Activated CD8-positive, alpha-beta memory T cell treated with anti-CD3 and anti-CD28 coated beads, Interleukin-2, amount 10 ng/mL, durations not matched to agents 7 days and 5 days (primary cell): ENCODE measurements at places on chromosomes 6 and 20. TPM values are rescaled to one million over a fixed set of nuclear protein-coding genes. Genes with fewer than 3 reads are reported as not detected.
A peak's percentile ranks its signal among the peaks of the same experiment; 100 is the strongest.

DNA sequence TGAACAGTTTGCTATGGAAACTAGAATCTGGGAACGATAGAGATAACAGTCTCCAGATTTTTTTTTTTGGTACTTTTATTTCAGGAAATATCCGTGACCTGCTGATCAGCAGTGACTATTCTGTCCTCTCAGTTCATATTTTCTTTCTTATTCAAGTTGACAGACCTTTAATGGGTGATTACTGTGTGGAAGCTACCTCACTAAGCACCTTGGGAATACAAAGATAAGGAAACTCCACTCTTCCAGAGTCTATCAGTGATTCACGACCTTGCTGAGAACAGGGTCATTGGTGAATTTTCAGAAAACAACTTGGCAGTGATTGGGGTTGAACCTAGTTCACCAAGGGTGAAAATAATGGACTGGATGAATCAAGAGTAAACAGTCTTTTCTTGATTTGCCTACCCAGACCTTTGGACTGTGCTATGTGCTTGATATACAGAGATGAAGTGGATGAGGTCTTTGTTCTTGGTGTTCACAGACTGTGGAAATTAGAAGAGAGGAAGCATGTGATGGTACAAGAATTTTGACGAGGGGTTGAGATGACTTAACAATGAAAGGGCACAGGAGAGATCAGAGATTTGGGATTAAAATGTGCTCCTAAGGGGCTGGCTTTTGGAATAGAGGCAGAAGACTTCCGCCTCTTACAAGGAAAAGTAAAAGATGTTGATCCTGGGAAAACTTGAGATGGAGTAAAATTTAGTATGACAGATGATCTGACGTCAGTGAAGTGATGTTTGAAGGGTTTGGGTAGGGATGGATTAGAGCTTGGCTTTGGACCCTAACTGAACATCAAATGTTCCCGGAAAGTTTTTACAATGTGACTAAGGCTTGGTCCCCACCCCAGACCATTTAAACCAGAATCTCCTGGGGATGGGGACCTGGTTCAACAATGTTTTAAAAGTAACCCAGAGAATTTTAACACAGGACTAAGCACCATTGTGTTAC, 1.2 kb downstream of the KAT14 start:
- H3K27ac ChIP-seq = peak overlapping the region; percentile 83
- peaks cover 25% of the 10 kb centered on the region for H3K4me1 ChIP-seq
- no peak for DNase-seq

DNA sequence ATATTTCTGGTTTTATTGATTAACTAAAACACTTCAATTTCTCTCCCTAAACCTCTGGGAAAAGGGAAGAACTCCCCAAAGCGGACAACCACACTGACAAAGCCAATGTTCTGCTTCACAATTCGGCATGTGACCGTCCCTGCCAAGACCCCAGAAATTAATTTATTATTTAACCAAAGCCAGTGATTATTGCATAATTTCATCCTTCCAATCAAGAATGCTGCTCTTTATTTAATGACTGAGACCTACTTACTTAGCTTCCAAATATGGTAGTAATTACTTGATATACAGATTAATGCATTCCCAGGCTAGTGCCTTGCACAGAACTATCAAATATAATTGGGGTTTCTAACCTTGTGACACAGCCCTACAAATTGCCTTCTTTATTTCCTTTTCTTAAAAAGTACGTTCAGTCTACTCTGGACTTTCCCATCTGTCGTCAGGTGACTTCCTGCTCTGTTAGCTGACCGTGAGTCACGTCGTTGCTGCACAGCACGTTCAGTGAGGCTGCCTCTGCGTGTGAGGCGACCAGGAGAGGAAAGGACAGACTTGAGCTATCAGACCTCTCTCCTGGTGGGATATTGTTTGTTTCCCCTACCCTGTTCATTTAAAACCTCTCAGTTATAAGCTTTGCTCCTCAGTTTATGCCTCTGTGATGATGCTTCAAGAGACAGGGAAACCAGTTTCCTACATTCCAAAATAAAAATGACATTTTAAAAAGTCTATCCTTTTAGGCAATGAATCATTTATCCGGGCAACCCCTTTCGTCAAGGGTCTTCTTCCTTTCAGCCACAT, 55.7 kb upstream of the TNFAIP3 start:
- H3K27me3 ChIP-seq = no peaks in the 10 kb centered on the region
- H3K4me1 ChIP-seq = peaks cover 42% of the 10 kb centered on the region
- peak; percentile 92 for DNase-seq
- H3K36me3 ChIP-seq = peaks cover 6% of the 10 kb centered on the region
- H3K27ac ChIP-seq = peak overlapping the region; percentile 92
- peak overlapping the region; percentile 43 for H3K4me3 ChIP-seq

EMILIN3 gene
- not detected for total RNA-seq

GRCh38 chr6:24497254-24497970, 2.6 kb downstream of the ALDH5A1 start:
- no peak overlapping the region for H3K27ac ChIP-seq
- no peaks in the 10 kb centered on the region for H3K27me3 ChIP-seq
- no peak overlapping the region for H3K4me3 ChIP-seq
- H3K4me1 ChIP-seq = peaks cover 14% of the 10 kb centered on the region
- no peak for DNase-seq

DNA sequence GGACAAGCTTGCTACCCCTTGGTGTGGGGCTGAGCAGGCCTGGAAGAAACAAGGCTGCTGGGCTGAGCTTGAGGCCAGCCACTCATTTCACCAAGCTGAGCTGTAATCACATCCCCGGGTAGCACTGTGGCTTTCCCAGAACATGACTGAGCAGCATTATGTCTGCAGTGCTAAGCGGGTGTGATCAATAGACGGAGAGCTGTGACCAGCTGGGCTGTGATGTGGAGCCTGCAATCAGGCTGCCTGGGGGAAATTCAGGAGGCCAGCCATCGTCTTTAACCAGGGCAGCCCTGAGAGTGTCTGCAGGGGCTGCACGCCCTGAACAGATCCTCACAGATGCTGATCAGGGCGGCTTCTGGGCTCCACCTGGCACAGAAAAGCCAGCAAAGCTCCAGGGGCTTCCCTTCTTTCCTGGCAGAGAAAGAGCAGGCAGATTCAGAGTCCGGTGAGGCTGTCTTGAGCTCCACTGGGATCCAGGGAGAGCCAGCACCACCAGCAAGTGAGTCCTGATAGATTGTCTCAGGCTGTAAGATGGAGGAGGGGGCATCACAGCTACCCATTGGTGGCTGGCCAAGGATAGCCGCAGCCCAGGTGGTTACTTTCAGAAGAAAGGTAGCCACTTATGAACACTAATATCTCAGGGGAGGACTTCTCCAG, 165.9 kb downstream of the NRN1 start:
- no peak for DNase-seq
- no peaks in the 10 kb centered on the region for H3K4me1 ChIP-seq
- peaks cover 25% of the 10 kb centered on the region for H3K27me3 ChIP-seq
- H3K27ac ChIP-seq = no peak overlapping the region

- no peak for DNase-seq
- no peaks in the 10 kb centered on the region for H3K36me3 ChIP-seq
- H3K4me1 ChIP-seq = no peaks in the 10 kb centered on the region
- H3K4me3 ChIP-seq = no peak overlapping the region
- no peak overlapping the region for H3K27ac ChIP-seq
- no peaks in the 10 kb centered on the region for H3K27me3 ChIP-seq
Measured at GRCh38 chr6:51118792-51119191, 300.1 kb downstream of the TFAP2B start.

GRCh38 chr6:104789770-104790190, 69.9 kb downstream of the HACE1 start:
- peaks cover 30% of the 10 kb centered on the region for H3K4me1 ChIP-seq
- H3K27ac ChIP-seq = peak overlapping the region; percentile 96
- DNase-seq = no peak
- peak overlapping the region; percentile 66 for H3K4me3 ChIP-seq
- H3K27me3 ChIP-seq = no peaks in the 10 kb centered on the region

TGM3 gene
- not detected for total RNA-seq

DNA sequence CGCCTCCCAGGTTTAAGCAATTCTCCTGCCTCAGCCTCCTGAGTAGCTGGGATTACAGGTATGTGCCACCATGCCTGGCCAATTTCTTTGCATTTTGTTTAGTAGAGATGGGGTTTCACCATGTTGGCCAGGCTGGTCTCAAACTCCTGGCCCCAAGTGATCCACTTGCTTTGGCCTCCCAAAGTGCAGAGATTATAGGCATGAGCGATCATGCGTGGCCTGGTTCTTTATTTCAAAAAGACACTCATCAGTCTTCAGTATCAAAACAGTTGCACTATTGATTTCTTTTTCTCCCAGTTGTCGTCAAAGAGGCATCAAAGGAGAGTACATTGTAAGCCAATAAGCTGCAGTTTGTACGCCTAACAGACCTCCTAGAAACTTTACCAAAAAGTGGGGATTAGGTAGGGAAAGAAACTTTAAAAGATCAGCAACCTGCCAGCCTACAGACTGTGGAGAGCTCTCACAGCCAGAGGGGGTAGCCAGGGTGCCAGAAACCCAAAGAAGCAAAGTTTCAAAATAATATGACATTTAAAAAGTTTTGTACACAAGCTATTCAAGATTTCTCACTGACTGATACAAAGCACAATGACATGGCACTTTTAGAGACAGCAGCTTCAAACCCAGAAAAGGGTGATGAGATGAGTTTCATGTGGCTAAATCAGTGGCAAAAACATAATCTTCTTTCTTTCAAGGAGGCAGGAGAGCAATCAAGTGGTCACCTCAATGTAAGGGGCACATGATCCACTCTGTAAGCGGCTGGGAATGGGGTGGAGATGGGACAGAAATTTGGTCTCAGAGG, 83.0 kb upstream of the RALY start:
- H3K27ac ChIP-seq = no peak overlapping the region
- H3K27me3 ChIP-seq = peaks cover 6% of the 10 kb centered on the region
- DNase-seq = no peak
- H3K4me3 ChIP-seq = no peak overlapping the region

DNA sequence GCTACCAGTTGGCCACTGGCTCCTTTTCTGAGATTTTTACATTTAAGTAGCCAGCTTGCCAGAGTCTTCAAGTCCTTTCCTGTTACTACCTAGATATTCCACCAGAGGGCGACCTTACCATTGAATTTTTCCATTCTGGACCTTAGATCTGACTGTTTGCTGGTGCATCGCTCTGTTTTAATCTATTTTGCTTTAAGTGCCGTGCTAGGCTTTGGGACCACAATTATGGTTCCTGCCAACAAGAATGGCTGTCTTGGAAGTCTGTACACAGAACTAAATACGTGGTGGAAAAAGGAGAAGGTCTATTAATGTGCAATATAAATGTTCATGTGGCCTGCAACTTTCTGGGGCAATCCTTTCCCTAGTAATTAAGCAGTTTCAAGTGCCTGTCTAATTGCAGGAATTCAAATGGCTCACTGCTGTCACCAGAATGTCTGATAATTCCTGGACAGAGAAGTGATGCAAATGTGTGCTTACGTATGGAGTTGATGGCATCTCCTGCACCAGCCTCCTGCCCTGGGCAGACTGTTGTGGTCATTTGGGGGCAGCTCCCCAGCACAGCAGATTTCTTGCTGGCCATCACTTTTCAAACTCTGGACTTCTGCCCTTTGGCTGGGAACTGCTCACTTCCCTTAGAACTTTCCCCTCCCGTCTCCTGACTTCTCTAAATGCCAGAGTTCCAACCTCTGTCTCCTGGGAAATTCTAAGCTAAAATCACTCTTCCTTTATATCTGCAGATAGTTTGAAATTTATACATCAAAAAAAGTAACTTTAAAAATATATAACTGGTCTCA, 5.6 kb upstream of the HLA-DOA start:
- no peak overlapping the region for H3K27ac ChIP-seq
- peaks cover 32% of the 10 kb centered on the region for H3K27me3 ChIP-seq
- H3K4me3 ChIP-seq = no peak overlapping the region

- DNase-seq = peak; percentile 78
- H3K4me1 ChIP-seq = peaks cover 39% of the 10 kb centered on the region
- peak overlapping the region; percentile 54 for H3K4me3 ChIP-seq
- peaks cover 4% of the 10 kb centered on the region for H3K27me3 ChIP-seq
Measured at GRCh38 chr6:166333172-166333995, 9.0 kb downstream of the SFT2D1 start.

DNA sequence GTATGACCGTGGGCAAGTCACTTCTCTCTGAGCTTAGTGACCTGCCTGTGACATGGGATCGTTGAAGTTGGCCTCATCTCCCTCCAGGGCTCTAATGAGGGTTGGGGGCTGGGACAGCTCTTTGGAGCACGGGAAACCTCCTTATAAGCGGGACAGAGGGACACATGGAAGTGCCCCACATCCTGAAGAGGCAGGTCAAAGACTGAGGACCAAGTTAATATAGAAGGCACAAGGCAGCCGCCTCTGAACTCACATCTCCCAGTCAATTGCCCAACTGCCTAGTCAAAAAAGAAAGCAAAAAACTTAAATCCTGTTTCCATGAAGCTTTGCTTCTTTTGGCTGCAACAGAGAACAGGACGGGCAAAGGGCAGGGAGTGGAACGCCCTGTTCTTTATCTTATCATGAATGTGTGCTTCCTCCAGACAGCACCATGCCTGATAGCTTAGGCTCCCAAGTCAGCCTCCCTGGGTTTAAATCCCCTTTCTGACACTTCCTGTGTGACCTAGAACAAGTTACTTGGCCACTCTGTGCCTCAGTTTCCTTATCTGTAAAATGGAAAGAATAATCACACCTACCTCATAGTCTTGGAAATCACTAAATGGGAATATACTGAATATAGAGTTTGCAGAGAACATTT, 27.1 kb downstream of the LBP start:
- H3K27me3 ChIP-seq = peaks cover 12% of the 10 kb centered on the region
- no peak overlapping the region for H3K4me3 ChIP-seq
- H3K36me3 ChIP-seq = no peaks in the 10 kb centered on the region
- H3K4me1 ChIP-seq = no peaks in the 10 kb centered on the region
- H3K27ac ChIP-seq = no peak overlapping the region

CALHM5 gene
- total RNA-seq = not detected

MAN1A1 gene
- 38.4 TPM for total RNA-seq

DNA sequence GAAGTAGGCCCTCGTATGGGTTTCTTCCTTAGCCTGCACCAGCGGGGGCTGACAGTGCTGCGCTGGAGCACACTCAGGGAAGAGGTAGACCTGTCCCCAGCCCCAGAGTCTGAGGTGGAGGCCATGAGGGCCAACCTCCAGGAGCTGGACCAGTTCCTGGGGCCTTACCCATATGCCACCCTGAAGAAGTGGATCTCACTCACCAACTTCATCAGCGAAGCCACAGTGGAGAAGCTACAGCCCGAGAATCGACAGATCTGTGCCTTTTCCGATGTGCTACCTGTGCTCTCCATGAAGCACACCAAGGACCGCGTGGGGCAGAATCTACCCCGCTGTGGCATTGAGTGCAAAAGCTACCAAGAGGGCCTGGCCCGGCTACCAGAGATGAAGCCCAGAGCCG, 3.8 kb downstream of the AAR2 start:
- H3K27ac ChIP-seq = no peak overlapping the region
- DNase-seq = no peak
- H3K36me3 ChIP-seq = peaks cover 14% of the 10 kb centered on the region

DNA sequence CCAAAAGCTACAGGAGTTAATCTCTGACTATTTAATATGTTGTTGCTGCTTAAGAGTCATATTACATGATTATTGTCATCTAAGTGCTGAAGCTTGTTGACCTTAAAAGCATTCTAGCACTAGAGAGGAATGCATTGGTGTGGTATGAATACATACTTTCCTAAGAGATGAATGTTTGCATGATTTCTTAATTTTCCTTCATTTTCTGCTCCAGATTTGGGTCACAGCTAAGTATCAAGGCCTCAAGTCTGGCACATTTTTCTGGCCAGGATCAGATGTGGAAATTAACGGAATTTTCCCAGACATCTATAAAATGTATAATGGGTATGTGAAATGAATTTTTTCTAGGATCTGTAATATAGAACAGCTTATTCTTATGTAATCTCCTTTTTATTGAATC, 53.6 kb downstream of the ENPP1 start:
- peaks cover 5% of the 10 kb centered on the region for H3K4me1 ChIP-seq
- peaks cover 8% of the 10 kb centered on the region for H3K27me3 ChIP-seq
- H3K36me3 ChIP-seq = no peaks in the 10 kb centered on the region
- DNase-seq = no peak
- H3K27ac ChIP-seq = no peak overlapping the region
- H3K4me3 ChIP-seq = no peak overlapping the region
